Osteoblast (primary cell): ENCODE measurements at places on chromosomes 12 and 14. TPM values are rescaled to one million over a fixed set of nuclear protein-coding genes. Genes with fewer than 3 reads are reported as not detected.

PLEKHG7 gene
- not detected in 2 replicates for total RNA-seq

TMEM30B gene
- 1.1 and 1.8 TPM in 2 replicates for total RNA-seq

SYNE2 gene
- 8.0 and 10.1 TPM in 2 replicates for total RNA-seq

TSPAN8 gene
- under 0.01 TPM in 1 of 2 replicates, not detected in the other for total RNA-seq

TSPAN19 gene
- not detected in 2 replicates for total RNA-seq

AQP6 gene
- total RNA-seq: not detected in 2 replicates

ADAMTS20 gene
- total RNA-seq: under 0.01 TPM in 1 of 2 replicates, not detected in the other

RERG gene
- total RNA-seq: 0.29 TPM in 1 of 2 replicates, not detected in the other
